NCI-H1105 treated with DMSO at 0.1 percent for 48 hours (cell line): ENCODE measurements at places on chromosomes 6 and 20.

DNA sequence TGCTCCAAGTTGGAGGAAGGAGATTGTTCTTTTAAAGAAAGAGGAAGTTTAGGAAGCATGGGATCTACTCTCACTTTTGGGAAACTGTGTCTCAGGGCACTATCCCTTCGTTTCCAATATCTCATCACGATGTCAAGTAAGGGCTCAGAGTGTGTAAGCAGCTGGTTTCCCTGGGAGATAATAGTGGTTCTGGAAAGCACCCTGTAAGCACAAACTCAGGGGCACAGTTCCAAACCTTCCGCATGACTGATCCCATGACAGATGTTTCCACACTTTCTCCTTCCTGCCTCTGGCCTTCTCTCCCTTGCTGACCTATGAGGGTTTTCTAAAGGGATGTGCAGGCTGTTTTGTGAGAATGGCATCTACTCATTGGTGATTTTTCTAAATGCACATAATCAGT is 33.9 kb downstream of the ADTRP start:
- DNase-seq: no peak

DNA sequence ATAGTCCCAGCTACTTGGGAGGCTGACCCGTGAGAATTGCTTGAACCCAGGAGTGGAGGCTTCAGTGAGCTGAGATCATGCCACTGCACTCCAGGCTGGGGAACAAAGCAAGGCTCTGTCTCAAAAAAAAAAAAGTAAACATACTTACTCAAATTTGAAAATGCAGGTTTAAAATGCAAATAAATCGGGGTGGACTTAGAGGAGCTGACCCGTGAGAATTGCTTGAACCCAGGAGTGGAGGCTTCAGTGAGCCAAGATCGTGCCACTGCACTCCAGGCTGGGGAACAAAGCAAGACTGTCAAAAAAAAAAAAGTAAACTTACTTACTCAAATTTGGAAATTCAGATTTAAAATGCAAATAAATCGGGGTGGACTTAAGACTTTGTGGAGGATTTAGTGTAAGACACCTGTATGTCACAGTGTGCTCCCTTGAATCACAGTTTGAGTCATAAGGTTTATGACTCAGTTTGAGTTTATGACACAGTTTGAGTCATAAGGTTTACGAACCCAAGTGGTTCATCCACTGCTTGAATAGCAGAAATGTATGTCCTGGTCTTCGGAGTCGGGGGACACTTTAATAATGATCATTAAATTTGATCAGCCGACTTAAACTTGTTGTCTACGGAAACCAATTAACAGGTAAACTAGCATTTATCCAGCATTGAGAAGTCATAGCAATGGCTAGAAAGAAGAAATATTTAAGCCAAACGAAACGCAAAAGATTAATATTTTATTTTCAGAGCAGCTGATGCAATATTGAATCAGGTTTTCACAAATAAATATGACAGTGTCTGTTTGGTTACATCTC is 6.8 kb upstream of the MRPS10 start:
- no peak for DNase-seq

DNA sequence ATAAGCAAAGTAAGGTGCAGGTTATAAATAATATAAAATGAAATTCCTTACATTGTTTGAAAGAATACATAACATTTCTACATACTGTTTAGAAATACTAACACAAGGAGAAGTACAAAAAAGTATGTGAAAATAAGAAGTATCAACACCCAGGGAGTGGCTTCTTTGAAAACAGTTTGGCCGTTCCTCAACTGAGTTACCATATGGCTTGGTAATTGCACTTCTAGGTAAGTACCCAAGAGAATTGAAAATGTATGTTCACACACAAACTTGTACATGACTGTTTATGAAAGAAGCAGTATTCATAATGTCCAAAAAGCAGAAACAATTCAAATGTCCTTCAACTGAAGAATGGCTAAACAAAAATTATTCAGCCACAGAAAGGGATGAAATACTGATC is 30.7 kb downstream of the PAK5 start:
- DNase-seq: no peak

- DNase-seq: no peak
Measured at GRCh38 chr6:150651808-150652470, 52.3 kb downstream of the PLEKHG1 start.

DNA sequence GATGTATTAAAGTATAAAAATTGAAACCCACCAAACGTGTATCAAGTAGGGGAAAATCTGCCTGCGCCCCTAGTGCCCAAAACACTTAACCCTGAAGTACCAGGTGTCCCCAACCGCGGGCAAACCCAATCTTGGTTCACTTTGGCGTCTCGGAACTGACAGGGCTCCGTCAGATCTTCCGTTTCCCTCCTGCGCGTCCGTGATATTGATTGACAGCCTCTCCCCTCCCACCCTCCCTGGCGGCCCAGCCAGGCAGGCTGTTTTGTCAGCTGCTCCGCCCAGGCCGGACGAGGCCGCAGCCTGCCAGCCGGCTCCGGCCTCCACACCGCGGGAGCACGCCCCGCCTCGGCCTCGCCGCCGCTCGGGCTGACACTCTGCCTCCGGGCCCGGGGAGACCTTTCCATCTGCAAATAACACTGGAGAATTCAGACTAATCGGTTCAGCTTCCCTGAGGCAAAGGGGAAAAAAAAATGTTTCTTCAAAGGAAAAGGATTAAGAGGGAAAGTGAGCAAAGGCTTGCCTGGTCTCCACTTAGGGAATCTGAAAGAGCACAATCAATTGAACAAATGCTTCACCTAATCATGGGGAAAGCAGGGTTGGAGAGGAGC is 234.9 kb upstream of the MCHR2 start:
- DNase-seq: peak; percentile 69

DNA sequence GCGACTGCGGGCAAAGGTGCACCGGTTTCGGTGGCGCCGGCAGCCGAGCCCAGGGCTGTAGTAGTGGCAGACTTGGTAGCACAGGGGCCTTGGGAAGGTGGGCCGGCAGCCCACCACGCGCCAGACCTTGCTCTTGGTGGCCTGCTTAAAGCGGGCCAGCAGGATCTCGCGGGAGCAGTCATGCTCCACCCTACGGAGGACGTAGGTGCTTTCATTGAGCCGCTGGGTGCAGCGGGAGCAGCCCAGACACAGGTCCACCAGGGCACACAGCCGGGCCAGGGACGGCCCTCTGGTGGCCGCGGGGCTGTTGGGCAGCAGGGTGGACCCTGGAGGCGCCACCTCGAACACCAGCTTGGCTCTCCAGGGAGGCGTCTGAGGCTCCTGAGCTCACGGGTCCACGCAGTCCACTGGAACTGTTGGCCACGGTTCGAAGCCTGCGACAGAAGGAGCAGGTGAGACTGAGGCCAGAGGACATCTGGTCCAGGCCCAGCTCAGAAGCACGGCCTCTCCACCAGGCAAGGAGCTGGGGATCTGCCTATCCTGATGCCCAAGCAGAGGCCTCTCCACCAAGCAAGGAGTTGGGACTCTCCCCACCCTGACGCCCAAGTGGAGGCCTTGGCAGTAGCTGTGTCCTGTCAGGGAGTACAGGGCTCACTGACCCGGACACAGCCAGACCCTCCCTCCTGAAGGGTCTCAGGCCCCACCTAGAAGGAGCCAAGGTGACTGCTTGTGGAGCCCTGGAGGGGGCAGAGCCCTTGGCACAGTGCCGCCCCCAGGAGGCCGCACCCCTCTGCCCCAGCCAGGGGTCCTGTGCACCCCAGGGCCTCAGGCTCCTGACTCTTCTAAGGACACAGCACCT is 1.0 kb downstream of the HELZ2 start:
- DNase-seq: no peak

DNA sequence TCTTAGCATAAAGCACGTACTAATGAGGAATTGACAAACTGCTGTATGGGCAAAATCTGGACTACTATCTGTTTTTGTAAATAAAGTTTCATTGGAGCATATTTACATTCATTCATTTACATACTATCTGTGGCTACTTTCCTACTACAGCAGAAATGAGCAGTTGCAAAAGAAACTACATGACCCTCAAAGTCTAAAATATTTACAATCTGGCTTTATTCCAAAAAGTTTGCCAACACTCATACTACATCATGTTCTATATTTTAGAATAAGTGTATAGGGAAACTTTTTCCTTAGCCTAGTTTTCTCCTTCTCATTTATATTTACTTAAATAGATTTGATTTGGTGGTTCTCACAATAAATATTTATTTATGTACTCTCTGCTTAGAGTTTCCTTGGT is 208.2 kb downstream of the RIMS1 start:
- no peak for DNase-seq
